ENCODE measurements at places on chromosomes 7 and 10.

GRCh38 chr10:62231805-62232204 is 36.8 kb downstream of the RTKN2 start:
- DNase-seq, result no peak

GRCh38 chr10:125002423-125003145 is 60.7 kb downstream of the ZRANB1 start:
- no peak for DNase-seq

GRCh38 chr10:77319557-77319956 is 318.1 kb downstream of the KCNMA1 start:
- no peak for DNase-seq

DNA sequence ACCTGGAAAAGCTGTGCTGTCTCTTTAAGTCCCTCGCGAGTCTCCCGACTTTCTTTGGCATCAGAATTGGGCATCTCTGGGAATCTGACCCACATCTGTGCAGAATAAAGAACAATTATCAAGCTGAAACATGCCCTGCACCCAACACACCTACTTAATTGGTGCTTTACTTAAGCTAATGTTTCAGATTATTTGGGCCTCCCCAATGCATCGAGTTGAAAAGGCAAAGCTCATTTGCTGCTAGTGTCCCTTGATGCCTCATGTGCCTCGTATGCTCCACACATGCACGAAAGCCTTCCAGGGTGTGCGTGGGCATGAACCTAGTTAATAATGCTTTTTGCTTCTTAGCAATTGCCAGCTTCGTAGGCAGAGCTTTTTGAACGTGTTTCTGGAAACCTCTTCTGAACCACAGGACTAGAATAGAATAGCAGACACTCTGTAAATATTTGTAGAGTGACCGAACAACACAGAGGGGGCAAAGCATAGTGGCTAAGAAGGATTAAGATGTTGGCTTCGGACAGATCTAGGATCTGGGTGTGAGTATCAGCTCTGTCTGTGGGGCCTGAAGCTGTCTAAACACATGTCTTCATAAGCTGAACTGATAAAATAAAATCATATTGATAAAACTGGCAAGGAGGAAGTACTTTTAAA is 26.7 kb upstream of the FGFR2 start:
- no peak for DNase-seq

DNA sequence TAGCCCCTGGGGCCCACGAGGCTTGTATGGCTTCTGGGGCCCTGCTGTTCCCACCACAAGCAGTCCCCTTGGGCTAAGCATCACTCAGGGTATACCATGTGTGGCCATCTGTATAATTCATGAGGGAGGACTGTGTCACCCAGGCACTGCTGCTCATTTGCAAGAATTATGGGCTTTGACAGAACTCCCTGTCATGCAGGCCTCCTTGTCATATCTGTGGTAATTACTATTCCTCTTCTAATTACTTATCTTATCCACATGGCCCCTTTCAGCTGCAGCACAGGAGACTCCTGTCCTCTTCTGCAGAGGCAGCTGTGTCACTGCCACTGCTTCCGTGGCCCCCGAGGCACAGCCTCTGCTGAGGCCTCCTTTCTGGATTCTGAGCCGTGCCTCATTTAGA is 46.3 kb downstream of the LRMDA start:
- DNase-seq, result no peak

Measured in CD4-positive, alpha-beta T cell treated with Interleukin-2 at 100 ng/mL for 4 hours (primary cell).